Adrenal gland (tissue), 19 donors: ENCODE measurements at places on chromosomes 7 and 10. TPM values are rescaled to one million over a fixed set of nuclear protein-coding genes. Genes with fewer than 3 reads are reported as not detected.

DNA sequence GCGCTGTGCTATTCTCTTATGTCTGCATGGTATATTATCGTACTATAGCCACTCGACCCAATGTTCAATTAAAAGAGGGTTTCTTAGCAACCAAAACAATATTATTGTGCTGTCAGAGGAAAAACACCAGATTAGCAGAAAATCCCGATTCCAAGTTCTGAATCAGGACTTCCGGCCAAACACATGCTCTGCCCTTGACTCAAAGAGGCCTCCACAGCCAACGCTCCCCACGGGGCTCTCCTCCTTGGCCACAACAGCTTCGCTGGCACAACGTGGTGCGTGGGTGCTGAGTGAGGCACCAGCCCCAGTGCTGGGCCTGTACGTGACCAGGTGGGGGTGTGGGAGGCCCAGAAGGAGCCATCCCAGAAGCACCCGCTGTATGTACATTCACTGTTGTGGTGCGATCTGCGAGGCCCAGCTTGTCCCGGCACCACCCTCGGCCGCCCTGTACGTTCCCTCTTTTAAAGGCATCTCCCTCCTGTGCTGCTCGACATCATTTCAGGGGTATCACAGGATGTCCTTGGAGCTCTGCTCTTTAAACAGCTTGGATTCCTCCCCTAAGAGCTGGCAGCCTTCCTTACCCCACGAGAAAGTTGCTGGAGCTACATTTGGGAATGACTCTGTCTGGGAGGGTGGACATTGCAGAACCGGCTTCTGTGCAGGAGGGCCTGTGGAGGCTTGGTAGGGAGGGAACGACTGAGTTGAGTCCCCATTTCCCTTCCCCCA is 736.2 kb downstream of the PARD3 start:
- DNase-seq, result no peak

Gene IGFBP1
- not detected for polyA plus RNA-seq

GRCh38 chr10:87623191-87623590 is 36.5 kb upstream of the PAPSS2 start:
- no peak for DNase-seq

DNA sequence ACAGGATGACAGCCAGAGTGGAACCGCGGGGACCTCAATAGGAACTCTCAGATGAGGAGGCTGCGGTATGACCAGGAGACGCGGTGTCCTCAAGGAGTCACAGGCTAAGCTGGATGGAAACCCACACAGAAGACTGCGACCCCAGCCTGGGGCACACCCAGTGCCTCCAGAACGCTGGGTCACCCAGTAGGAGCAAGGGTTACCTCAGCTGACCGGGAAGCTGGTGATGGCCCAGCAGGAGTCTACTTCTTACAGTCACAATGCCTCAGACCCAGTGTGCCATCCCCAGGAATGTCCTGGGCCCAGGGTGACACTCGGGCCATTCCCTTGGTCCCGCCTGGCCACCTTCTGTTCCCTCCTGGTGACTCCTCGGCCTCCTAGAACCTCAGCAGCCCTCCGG is 29.9 kb downstream of the CNPY1 start:
- DNase-seq, result no peak

- DNase-seq, result peak; percentile 33
Observed at GRCh38 chr7:35753761-35754603, 46.9 kb upstream of the SEPTIN7 start.

- peak; percentile 77 for DNase-seq
Observed at GRCh38 chr7:1175967-1176851, 16.2 kb upstream of the ZFAND2A start.

- DNase-seq, result peak; percentile 90
Observed at GRCh38 chr7:18541181-18541870, 45.8 kb downstream of the HDAC9 start.

DNA sequence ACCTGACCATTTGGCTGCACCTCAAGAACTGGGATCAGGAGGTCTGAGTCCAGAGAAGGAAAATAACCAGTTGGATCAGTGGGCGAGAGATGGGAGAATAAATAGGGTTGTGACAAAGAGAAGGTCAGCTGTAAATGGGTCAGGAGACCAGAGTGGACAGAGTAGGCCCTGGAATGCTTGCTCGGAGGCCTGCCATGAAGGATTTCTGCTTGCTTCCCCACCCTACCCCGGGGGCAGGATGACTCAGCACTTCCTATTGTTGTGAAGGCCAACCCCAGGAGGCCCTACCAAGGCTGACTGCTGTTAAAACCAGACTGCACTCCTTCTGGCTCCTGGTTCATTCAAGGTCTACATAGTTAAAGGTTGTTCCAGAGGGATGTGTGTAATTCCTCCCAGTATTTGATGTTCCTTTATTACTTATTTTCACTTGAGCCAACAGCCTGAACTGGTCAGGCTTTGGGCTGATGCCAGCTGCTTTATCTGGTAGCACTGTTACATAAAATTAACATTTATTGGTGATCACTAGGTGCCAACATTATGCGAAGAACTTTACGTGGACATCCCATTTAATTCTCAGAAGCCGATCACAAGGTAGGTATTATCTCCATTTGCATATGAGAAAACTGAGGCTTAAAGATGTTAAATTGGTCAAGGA is 27.3 kb upstream of the IFRD1 start:
- DNase-seq, result peak; percentile 94

DNA sequence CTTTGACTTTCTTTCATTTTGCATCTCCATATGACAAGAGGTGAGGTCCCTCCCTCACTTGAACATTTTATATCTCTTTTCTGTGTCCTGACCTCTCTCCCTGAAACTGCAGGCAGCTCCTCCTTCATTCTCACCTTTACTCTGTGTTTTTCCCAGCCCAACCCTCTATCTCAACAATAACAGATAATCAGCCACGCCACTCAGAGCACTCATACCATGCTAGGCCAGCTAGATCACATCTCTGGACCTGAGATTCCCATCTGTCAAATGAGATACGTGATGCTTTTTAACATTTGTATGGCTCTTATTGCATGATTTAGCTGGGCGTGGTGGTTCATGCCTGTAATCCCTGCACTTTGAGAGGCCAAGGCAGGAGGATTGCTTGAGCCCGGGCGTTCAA is 63.1 kb upstream of the PDCD4 start:
- no peak for DNase-seq

GRCh38 chr7:120400806-120401455 is 128.0 kb downstream of the KCND2 start:
- no peak for DNase-seq

GRCh38 chr7:132980402-132980801 is 101.5 kb downstream of the CHCHD3 start:
- no peak for DNase-seq

GRCh38 chr10:133128126-133129070 is 31.6 kb upstream of the KNDC1 start:
- DNase-seq, result no peak

- no peak for DNase-seq
Observed at GRCh38 chr10:45461034-45461433, 87.0 kb downstream of the ALOX5 start.

Gene CUBN
- 1.2 TPM for polyA plus RNA-seq

GRCh38 chr7:37899712-37900247 is 16.8 kb downstream of the SFRP4 start:
- no peak for DNase-seq

Gene EPDR1
- 8.5 TPM for polyA plus RNA-seq

DNA sequence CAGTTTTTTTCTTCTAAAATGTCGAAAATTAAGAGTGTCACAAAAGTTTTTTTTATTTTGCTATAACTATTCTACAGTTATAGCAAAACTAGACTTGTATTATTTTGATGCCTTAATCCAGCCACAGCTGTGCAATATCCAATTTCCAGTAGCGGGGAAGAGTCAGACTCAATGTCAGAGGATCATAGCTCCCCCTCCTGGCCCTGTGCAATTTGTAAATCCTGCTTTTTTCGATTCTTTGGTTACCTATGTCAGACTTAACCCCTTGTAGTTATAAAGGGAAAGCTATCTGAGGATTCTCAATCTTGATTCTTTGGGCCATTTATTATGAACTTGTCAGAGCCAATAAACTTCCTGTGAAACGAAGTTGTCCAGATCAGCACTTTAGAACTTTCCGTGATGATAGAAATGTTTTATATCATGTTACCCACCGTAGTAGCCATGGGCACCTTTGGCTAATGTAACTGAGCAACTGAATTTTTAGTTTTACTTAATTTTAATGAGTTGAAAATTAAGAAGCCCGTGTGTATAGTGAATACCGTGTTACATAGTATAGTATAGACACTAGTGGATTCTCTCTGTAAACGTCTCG is 87.7 kb upstream of the PRKCQ start:
- DNase-seq, result peak; percentile 33

- DNase-seq, result no peak
Observed at GRCh38 chr7:2045559-2046405, 187.0 kb downstream of the MAD1L1 start.

GRCh38 chr10:49113741-49114141 is 1.6 kb downstream of the VSTM4 start:
- DNase-seq, result peak; percentile 61

- no peak for DNase-seq
Observed at GRCh38 chr7:23347682-23348180, 48.6 kb downstream of the MALSU1 start.

GRCh38 chr10:129193148-129193547 is 273.9 kb upstream of the MGMT start:
- no peak for DNase-seq

Gene INSYN2A
- 0.07 TPM for polyA plus RNA-seq

DNA sequence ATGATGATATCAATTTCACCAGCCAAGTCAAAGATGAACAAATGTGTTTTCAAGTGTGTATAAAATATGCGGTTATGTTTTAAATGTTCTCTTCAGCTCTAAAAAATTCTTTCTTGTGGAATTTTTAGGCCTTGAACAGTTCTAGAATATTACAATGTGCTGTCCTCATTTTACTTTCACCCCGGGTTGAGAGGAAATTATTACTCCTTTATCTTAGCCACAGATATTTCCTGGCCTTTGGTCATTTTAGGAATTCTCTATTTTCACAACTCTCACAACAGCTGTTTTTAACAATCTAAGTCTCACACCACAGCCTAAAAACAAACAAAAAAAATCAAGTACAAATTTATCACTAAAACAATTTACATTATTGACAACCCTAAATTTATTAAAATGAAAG is 112.2 kb upstream of the HGF start:
- DNase-seq, result no peak

GRCh38 chr10:112945811-112946210 is 4.2 kb upstream of the TCF7L2 start:
- DNase-seq, result no peak

Gene SLC39A12
- not detected for polyA plus RNA-seq
